Renal cortex interstitium (tissue), 15 donors: ENCODE measurements at places on chromosomes 16 and 17.

DNA sequence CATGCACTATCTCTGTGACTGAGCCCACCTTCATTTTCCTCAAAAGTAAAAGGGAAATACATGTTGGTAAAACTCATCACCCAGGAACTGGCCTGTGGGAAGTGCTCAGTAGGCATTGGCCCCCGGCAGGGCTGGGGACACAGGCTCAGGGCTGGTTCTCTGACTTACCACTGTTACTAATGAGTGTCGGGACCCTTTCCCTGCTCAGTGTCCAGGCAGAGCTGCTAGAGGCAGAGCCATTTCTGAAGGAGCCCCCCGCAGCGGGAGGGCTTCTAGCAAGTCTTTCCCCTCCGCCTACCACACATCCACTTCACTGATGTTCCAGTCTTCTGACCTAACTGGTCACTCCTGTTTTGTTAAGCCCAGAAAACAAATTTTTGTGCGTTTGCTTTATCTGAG is 1.7 kb upstream of the PEMT start:
- no peak for DNase-seq

- DNase-seq, result no peak
These were observed 6.9 kb downstream of the IGFBP4 start for GRCh38 chr17:40450175-40450574.

DNA sequence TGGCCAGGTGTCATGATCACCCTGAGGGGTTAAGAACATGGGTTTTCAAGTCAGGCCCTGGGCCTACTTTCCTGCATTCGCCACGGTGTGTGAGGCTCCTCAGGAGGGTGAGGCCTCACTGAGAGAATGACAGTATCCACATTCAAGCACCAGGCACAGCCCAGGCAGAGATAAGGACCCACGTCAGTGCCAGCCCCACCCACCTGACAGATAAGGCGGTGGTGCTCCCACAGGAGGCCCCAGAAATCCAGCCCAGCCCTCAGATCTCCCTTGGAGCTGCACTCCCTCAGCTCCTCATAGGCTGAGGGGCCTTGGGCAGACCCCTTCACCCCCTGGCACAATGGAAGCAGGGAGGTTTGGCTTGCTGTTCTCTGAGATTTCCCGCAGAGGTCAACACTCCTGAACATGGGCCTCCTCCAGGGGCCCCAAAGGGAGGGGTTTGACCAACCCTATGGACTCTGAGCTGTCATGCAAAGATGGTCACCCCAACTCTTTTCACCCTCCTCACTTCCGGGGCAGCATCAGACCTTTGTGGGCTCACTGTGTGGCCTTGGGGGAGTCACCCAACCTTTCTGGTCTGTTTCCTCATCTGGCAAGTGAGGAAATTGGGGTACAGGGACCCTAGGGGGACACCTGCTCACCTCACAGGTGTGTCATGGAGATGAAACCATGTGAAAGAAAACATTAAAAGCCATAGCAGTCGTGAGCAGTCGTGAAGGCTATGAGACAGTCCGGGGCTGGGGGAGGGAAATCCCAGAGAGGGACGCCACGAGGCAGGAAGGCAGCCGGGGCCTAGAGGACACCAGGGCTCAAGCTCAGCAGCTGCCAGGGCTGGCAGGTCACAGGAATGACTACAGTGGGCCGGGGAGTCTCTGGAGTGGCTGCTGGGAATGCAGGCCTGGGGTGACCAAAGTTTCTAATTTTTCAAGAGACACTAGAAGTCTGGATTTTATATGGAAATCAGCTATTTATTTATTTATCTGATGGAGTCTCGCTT is 15.4 kb downstream of the PLLP start:
- DNase-seq, result no peak

GRCh38 chr17:41592601-41593305 is 6.1 kb upstream of the KRT14 start:
- DNase-seq, result no peak

- DNase-seq, result no peak
These were observed 228.7 kb upstream of the ASIC2 start for GRCh38 chr17:33521784-33522183.

DNA sequence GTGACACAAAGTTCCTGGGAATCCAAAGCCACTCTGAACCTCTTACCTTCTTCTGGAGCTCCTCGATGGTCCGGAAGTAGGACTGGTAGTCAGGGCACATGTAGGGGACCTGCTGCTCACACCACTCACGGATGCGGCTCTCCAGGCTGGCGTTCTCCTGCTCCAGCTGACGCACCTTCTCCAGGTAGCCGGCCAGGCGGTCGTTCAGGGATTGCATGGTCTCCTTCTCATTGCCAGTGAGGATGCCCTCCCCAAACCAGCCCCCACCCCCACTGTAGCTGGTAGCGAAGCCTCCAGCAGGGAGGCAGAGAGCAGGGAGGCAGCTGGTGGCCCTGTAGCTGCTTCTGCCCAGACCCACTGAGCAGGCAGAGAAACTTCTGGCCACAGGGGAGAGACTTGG is 370 bp downstream of the KRT35 start:
- DNase-seq, result no peak

DNA sequence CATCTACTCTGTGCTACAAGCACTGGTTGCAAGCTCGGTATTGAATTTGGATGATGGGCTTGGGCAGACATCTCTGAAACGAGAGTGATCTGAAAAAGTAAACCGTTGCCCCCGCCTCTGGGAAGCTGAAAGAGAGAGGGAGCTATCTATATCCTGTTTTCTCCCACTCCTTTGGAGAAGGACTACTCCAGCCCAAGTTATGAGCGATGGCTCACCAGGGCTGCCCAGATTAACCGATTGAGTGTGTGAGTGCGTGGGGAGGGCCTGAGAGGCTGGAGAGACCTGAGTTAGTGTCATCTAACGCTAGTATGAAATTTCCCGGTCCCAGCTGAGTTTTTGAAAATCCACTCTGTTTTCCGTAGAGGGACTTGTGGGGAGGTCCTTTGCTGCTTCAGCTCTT is 11.5 kb downstream of the MGAT5B start:
- no peak for DNase-seq

DNA sequence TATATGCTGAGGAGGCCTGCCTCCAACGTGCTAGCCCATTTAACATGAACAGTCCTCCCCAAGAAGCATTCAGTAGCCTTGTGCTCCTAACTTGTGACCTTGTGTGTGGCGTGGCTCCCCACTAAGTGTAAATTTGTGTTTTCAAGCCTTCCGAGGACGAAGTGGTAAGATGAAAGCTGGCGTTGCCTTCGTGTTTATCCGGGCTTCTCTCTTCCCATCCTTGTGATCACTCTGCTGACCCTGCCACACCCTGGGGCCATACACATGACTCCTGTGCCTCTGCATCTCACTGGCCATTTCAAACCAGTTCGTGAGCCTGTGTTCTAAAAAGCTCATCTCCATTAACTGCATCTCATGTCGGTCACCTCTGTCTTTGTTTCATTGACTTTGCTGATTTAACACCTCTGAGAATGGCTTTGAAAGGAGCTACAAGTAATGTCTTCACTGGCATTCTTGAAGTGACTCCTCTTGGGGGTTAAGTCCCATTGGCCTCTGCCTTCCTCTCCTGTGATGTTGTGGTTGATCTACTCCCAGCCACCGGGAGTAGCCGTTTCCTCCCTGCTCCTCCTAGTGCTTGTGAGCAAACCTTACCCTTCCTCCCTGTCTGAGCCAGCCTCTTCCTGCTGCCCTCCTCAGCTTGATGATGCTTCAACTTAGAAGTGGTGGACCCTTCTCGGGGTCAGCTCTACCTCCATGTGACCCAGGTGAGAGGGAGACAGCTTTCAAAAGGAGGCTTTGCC is 27.4 kb upstream of the NAGLU start:
- DNase-seq, result no peak

DNA sequence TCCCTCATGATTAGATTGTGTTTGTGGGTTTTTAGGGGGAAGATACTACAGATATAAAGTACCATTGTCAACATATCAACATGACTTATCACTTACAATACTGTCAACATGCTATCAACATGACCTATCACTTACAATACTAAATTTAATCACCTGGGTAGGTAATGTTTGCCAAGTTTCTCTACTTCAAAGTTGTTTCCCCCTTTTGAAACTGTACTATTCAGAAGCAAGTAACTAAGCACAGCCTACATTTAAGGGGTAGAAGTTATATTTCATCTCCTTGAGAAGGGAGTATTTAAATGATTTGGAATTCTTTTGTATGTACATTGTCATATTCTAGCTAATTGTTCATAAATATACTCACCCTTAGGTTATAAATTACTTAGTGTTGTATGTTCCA is 68.7 kb downstream of the TRIM37 start:
- DNase-seq, result no peak

DNA sequence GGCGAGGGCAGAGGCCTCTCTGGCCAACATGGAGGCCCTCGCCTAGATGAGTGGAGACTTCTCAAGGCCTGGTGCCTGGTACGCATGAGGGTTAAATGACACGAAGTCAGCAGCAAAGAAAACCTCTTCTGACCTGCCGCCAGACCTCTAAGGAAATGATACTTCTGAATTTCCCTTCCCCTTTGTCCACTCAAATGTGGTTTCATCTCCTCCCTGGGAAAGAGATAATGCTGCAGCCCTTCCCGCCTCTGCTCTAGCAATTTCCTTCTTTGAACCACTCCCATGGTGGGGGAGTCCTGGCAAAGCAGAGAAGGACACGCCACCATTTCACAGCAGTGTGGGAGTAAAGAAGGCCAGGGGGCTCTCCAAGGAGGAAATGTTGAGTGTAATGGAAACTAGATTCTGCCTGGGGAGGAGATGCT is 65.7 kb upstream of the BCAR1 start:
- DNase-seq, result no peak

DNA sequence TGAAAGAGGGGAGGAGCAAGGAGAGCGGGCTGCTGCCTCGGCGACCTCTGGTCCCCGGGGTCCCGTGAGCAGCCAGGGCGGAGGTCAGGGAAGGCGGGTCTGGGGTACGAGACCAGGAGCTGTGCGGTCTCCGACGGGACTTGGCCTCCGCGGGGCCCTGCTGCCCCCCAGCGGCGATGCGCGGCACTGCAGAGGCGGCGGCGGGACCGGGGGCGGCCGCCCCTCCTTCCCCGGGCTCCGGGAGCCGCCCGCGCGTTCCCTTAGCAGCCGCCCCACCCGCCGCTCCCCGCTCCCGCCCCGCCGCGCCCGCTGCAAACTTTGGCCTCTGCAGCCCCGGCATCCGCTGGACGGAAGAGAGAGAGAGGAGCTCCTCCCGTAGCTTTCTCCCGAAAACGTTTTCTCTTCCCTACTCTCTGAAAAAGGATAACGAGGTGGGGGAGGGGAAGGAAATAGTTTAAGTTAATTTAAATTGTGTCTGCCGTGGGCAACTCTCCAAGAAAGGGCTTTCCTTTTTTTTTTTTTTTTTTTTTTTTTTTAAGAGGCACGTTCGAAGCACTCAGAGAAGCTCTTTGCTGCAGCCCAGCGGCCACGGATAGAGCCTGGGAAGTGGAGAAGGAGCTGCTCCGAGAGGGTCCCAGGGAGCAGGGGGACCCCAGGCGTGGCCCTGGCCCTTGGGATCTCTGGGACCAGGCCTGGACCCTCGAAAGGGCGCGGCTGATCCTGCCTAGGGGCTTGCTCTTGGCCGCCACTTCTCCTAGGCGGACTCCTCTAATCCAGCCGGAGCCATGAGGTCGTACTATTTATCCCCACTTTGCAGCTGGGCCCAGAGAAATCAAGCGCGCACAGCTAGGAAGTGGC is 43.2 kb downstream of the C16orf82 start:
- DNase-seq, result peak; percentile 79

DNA sequence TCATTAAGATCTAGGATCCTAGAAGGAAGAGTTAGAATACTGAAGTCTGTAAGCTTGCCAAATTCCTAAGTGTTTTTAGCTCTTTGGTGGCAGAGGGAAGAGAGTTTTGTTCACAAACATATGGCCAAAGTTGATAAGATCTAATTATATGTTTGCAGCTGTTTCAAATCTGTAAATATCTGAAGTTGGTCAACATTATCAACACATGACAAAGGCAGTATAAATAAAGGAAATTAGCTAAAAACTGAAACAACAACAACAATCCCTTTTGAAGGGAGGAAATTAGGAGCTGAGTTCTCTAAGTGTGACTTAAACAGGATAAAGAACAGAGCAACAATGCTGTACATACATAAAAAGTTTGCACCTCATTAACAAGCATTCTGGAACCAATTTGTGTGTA is 208.7 kb downstream of the KCNJ2 start:
- no peak for DNase-seq

GRCh38 chr17:81403671-81404534 is 8.6 kb downstream of the BAHCC1 start:
- DNase-seq, result no peak

DNA sequence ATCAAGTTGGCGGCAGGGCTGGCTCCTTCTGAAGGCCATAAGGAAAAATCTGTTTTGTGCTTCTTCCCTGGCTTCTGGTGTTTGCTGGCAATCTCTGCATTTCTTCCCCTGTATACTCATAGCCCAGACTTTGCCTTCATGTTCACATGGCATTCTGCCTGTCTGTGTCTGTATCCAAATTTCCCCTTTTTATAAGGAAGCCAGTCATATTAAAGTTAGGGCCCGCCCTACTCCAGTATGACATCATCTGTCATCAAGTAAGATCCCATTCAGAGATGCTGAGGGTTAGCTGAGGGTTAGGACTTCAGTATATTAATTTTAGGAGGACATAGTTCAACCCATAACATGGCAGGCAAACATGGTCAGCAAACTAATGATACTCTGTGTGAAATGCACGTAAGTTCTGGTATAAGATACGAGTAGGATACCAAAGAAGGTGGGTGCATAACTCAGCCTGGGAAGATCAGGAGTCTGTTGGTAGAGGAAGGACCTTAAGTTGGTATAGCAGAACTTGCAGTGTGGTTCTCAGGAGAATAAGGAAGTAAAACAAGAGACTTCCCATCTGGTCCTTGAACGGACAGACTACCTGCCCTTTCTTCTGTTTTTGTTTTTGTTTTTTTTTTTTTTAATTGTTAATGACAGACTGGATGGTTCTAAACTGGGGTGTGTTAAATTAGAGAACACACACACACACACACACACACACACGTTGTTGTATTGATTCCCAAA is 13.9 kb downstream of the MAP2K6 start:
- DNase-seq, result no peak

GRCh38 chr17:62855156-62855555 is 47.0 kb upstream of the MARCHF10 start:
- DNase-seq, result no peak

DNA sequence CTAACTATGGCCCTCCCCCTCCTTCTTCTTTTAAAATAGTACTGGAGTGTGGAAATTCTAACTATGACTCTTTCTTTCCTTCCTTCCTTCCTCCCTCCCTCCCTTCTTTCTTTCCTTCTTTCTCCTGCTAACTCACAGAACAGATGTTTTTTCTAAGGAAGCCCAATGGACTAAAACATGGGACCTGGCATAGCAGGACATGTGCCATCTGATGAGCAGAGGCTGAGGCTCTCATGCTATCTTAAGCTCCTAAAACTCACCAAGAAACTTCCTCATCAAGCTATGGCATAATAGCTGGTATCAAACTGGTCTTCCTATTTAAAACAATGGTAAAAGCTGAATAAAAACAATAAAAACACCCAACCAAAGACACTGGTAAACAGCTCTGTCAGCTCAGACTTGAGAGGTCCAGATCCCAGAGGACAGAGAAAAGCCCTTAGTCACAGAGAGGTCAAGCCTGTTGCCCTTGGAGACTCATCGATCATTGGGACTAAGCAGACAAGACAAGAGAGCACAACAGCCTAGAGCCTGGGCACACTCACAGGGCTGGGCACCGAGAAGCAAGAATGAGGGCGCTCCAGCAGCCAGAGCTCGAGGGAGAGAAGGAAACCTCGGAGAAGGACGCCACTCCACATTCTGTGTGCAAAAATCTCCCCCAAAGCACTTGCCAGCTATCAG is 27.6 kb downstream of the SLC38A10 start:
- DNase-seq, result no peak

- no peak for DNase-seq
These were observed 1.0 kb downstream of the NOG start for GRCh38 chr17:56594320-56595107.

GRCh38 chr17:17417718-17418181 is 59.0 kb upstream of the MED9 start:
- DNase-seq, result no peak
